ENCODE measurements at places on chromosomes 1 and 21.
A peak's percentile ranks its signal among the peaks of the same experiment; 100 is the strongest.

- DNase-seq: no peak
Measured at GRCh38 chr1:210685295-210685650, 356.6 kb downstream of the HHAT start.

- DNase-seq: no peak
Measured at GRCh38 chr1:32307324-32307723, 15.4 kb downstream of the HDAC1 start.

DNA sequence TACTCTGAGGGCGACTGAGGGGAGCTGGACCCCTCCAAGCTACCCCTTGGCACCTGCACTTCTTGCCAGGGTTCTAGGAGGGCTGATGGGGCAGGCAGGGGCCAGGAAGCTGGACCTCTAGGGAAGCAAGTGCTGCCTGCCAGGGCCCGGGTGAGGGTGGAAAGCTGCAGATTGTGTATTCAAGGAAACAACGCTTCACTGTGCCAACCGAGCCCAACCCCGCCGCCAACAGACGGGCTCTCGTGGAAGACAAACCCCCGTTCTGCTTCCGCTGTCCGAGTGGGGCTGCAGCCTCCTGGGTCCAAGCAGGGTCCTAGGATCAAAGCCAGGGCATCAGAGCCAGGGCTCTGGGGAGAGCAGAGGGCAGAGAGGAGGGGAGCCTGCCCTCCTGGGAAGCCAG lies 3.2 kb downstream of the EFHD2 start:
- DNase-seq: no peak

DNA sequence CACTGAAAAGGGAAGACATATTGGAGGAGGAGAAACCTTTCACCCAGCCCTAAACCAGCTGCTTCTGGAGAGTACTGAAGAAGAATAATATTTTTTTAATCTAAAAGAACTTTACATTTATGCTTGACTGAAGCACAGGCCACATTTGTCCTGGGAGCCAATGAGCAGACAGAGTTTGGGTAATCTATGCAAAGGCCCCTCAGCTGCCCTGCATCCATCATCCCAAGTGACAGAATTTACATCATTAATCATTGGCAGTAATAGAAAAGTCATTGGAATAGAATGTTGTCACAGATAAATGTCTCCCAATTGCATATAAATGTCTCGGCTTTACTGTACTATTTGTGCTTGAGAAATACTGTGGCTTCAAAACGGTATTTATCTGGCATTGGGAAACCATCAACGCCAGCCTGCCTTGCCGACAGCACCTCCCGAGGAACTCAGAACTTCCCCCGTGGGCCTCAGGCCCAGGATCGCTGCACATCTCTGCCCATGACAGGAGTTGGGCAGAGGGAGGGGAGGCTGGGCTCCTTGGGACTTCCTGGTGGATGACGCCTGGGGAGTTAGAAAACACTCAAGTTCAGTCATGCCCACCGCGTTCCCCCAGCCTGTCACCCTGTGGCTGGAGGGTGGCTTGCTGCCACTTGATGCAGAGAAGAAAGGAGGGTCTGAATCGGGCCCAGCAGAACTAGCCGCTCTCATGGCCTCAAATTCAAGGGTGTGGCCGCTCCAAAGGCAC lies 133.1 kb downstream of the CAMTA1 start:
- DNase-seq: no peak

GRCh38 chr1:165501970-165502348 lies 41.8 kb upstream of the LRRC52 start:
- no peak for DNase-seq

DNA sequence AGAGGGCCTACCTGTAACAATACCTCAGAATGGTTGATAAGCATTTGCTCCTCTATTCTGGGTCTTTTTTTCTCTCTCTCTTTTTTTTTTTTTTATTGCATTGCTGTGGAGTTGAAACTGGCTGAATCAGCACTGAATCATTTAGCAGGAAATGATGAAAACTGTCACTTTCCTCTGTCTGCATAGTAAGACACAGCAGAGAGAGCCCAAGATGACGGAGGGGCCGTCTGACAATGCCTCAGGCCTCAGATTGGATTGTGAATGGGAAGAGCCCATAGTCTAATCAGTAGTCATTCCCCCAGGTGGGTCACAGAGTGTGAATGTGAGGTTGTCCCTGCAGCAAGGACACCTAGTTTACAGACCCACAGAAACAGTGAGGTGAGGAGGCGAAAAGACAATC lies 193.2 kb upstream of the PLXNA2 start:
- DNase-seq: peak; percentile 22

DNA sequence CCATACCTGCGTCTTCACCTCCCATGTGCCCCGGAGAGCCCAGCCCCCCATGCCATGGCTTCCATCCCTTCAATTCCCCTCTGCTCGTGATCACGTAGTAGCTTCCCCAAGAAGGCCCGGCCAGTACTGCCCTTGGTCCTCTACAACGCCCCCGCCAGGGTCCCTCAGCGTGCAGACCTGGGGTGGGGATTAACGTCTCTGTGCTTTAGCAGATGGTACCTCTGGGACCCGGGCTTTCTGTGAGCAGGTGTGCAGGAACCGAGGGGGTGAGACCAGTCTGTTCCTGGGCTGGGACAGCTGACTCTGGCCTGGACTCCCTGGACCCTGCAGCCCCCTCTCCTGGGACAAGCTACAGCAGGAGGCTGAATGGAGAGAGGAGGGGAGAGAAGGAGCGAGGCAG lies 1.2 kb downstream of the PLCH2 start:
- no peak for DNase-seq

GRCh38 chr1:3651930-3652547 lies at the start of gene TP73:
TP73 (plus strand) TSS chr1:3652516; CDS start chr1:3682366, 29,850 bp downstream.
- DNase-seq: no peak

DNA sequence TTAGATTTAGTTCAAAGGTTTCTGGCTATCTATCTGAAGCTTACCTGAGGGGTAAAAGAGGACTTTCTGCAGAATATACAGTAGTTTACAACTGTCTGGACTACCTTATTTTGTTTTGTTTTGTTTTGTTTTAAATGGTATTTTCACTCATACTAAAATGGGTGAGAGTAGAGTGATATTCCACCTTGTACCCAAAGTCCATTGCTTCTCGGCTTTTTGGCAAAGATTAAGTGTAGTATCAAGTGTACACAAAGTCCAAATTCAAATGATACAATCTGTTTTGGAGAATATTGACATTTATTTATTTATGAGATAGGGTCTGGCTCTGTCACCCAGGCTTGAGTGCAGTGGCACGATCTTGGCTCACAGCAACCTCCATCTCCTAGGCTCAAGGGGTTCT lies 11.7 kb upstream of the SMG7 start:
- DNase-seq: no peak

- DNase-seq: peak; percentile 49
Measured at GRCh38 chr1:160046494-160047110, 14.8 kb upstream of the PIGM start.

DNA sequence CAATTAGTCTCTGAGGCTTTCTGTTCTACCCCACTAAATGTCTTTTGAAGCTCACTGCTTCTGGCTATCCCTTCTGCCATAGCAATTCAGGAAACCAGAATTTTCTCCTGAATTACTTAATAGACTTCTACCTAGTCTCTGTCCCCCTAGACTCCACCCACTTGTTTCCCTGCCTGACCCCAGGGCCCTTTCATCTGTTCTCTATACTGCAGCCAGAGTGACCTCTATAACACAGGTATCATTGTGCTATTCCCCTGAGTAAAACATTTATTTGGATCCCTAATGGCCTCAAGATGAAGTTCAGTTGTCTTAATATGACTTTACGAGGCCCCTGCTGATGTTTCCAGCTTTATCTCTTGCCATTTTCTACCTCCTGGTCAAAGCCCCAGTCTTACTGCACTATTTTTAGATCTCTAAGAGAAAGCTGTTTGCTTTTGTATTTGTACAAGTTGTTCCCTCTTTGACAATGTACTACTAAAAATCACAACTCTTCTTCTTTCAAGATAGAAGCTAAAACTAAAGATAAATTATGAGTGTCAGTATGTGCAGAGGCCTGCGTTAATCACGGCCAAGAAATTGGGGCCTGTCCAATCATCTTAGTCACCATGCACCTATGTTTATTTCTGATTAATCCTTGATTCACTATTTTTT lies 54.5 kb downstream of the ATP1B1 start:
- no peak for DNase-seq

DNA sequence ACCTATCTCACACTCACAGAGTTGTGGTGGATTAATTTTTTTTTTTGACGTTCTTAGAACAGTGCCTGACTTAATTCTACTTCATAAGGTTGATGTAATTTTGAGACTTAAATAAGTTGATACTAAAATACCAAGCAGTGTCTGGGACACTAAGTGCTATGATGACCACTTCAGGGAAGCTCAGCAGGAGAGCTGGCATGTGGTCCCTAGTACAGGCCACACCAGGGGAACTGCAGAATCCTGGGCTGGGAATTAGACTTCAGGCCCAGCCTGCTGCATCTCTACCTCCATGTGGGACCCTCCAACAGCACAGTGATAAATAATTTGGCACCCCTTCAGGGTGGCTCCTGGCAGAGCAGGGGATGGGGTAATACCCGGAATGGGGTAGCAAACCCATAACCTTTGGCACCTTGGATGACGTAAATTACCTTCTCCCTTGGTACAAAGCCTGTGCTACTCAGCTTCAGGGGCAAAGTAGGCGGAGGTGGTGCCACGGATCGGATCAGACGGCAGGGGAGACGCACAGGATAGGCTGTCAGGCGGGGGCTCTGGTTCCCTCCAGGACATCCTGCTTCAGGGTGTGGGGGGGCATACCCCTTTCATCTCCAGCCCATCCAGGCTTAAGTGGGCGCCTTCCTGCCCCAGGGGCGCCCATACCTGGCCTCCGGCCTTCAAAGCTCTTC lies 4.8 kb downstream of the MFSD2A start:
- DNase-seq: no peak

GRCh38 chr21:42164064-42164789 lies 54.7 kb upstream of the ABCG1 start:
- DNase-seq: peak; percentile 72

DNA sequence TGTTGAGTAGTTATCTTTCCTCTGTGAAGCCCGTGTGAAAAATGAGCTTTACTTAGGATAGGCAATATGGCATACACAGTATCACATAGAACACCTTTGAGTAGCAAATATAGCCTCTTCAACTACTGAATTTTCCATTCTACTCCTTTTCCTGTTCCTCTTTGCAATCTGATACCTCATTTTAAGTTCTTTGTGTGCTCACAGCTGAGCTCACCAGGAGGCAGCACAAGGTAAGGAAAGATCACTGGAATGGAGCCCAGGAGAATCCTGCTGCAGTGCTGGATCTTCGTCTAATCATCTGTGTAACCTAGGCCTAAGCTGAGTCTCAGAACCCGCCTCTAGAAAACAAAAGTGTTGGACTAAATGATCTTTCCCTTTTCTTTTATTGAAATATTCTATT lies 171.0 kb downstream of the LRRC40 start:
- DNase-seq: no peak

DNA sequence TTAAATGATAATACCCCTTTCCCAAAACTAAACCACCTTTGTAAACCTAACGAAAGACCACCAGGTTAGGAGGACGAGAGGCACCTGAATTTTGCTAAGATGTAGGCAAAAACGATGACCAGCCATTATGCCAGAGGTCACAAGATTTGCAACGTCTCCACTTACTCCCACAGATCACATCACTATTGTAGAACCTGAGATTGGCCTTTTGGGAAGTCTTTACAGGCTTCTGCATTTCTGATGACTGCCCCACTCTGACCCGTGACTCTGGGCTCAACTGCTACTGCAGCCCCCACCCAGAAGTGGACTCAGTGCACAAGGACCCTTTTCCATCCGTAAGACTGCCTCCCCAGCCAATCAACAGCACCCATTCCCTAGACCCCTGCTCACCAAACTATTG lies 36.4 kb upstream of the COL6A2 start:
- DNase-seq: peak; percentile 51

DNA sequence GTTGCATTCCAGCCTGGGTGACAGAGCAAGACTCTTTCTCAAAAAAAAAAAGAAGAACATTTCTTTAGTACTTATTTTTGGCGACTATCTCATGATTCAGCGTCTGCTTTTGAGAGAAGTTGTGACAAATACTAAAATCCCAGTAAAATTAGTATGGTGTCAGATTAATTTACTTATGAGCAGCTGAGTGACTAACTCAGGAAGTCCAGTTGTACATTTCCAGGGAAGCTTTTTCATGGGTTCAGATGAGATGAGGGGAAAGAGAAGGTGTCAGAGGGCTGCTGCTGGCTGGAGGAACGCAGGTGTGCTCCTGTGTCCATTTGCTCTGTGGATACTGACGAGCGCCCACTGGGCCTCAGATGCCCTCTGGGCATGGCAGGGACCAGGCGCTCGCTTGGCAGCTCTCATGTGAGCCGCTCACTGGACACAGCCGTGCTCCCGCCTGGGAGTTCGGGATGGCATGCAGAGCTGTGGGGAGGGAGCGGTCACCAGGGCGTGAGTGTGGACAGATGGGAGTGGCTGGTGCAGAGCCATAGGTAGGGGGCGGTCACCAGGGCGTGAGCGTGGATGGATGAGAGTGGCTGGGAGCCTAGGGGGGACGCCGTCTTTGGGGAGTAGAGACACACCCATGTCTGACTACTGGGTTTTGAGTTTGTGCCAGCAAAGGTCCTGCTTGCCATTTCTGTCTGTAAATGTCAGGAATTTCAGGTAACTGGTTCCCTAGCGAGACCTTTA lies 55.0 kb downstream of the ADARB1 start:
- DNase-seq: peak; percentile 80

DNA sequence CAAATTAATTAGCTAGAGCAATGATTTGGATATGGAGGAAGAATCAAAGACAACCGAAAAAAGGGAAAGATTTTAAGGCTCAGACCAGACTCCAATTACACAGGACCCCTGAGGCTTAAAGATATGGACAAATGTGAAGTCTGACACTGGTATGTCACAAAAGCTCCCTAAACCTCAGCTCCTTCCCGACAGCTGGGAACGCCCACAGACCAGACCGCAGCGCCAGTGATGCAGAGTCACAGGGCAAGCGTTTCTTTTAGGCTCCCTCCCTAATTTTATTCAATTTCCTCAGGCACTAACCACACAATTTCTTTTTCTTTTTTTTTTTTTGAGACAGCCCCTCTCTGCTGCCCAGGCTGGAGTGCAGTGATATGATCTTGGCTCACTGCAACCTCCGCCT lies 40.2 kb downstream of the NID1 start:
- DNase-seq: peak; percentile 35

GRCh38 chr1:59475737-59476136 lies 178.8 kb downstream of the FGGY start:
- no peak for DNase-seq

- DNase-seq: no peak
Measured at GRCh38 chr1:3425486-3426215, 28.8 kb upstream of the ARHGEF16 start.

GRCh38 chr1:9186082-9186859 lies 48.3 kb upstream of the H6PD start:
- no peak for DNase-seq

GRCh38 chr1:184854036-184854435 lies 99.4 kb upstream of the EDEM3 start:
- no peak for DNase-seq

- DNase-seq: no peak
Measured at GRCh38 chr1:29644812-29645211, 408.5 kb downstream of the PTPRU start.

DNA sequence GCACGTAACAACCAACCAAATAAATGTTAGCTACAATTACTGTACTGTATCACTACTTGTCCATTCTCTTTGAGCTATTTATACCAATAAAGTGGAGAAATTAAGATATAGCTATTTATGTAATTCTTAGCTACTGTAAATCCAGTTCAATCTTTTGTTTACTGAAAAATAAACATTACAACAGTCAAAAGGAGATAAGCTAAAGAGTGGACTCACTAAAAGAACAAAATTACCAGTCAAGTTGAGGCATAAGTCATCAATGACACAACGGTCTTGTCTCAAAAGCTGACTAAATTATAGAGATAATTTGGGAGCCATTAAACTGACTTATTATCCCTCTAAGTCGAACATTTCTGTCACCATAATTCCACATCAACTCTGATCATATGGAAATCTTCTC lies 22.5 kb downstream of the TGFBR3 start:
- no peak for DNase-seq
